LNCaP clone FGC (cell line): ENCODE measurements at places on chromosomes 4 and X.

GRCh38 chr4:72791054-72791453 is 222.0 kb upstream of the ADAMTS3 start:
- no peak for DNase-seq

- DNase-seq, result no peak
These were observed 158.0 kb downstream of the PALLD start for GRCh38 chr4:168654848-168655174.

DNA sequence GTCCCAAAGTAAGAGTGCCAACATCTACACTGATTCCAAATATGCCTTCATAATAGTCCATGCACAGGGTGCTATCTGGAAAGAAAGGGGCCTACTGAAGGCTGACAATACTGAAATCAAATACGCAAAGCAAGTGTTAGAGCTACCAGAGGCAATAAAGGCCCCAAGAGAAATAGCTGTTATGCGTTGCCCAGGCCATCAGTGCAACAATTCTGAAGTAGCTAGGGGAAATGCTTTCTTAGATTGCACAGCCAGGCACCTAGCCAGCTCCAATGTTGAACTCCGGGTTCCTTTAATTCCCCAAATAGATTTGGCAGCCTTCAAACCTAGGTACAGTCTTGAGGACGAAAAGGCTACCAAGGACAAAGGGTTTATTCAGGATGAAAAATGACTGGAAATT is 17.4 kb upstream of the PAPSS1 start:
- DNase-seq, result no peak

GRCh38 chr4:165204462-165204830 is 2.9 kb upstream of the KLHL2 start:
- no peak for DNase-seq

DNA sequence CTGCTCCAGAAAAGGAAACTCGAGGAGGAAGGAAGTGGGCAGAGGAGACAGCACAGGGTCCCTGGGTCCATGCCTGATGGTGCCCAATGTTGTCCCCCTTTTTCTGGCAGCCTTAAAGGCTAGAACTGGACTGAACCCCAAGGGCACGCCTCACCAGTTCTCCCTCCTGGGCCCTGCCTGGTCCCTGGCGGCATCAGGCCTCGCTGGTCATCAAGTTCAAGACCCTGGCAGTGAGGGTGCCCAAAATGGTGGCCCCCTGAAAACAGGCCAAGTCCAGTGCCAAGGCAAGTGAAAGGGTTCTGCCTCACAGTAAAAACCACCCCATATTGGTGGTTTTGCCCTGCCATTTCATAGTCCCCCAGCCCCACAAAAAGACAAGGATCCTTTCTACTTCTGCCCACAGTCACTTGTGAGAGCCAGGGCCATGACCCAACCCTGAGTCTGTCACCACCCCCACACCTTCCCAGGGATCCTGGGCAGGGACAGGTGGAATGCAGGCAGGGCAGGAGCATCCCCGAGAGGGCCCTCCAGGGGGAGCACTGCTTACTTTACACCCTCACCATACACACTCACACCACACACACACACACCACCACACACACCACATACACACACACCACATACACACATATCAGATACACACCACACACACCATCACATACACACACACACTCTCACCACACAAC is 107.6 kb downstream of the DCTD start:
- DNase-seq, result no peak

DNA sequence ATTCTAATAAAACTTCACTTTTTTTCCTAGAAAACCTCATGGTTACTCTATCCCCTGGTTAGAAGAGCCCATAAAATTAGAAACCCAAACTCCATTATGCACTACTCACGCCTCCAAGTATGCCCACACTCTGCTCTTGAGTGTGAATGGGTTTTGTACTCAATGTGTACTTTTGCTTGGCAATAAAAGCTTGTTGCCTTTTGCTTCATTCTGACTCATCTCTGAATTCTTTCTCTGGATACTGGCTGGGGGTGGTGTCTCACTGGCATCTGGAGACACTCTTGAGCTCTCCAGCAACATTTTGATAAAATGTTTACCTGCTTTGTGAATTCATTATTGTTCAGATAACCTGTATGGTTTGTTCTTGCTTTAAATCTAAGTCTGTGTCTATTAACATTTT is 963.3 kb downstream of the TRAM1L1 start:
- DNase-seq, result no peak

- no peak for DNase-seq
These were observed 144.2 kb downstream of the CBR4 start for GRCh38 chr4:168865854-168866253.

- no peak for DNase-seq
These were observed 41.0 kb upstream of the CPEB2 start for GRCh38 chr4:14961292-14961691.

DNA sequence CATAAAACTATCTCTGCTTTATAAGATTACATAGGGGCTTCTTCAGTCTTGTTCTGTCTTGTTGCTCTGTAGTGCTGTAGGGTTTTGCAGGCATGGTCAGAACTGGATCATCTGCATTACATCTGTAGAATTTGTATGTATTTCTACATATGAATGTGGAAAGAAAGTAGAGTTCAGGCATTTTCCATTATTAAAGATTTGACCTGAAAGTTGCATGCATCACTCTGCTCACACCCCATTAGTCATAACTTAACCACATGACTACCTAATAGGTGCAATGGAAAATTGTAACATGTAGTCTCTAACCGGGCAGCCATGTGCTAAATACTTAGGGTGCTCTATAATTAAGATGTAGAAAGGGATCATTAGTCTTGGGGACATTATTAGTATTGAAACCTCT is 45.7 kb upstream of the AGA start:
- no peak for DNase-seq

- DNase-seq, result no peak
These were observed 318.7 kb downstream of the PCDH18 start for GRCh38 chr4:137213372-137214173.

GRCh38 chrX:107629540-107629909 is 1.2 kb downstream of the PRPS1 start:
- DNase-seq, result no peak

DNA sequence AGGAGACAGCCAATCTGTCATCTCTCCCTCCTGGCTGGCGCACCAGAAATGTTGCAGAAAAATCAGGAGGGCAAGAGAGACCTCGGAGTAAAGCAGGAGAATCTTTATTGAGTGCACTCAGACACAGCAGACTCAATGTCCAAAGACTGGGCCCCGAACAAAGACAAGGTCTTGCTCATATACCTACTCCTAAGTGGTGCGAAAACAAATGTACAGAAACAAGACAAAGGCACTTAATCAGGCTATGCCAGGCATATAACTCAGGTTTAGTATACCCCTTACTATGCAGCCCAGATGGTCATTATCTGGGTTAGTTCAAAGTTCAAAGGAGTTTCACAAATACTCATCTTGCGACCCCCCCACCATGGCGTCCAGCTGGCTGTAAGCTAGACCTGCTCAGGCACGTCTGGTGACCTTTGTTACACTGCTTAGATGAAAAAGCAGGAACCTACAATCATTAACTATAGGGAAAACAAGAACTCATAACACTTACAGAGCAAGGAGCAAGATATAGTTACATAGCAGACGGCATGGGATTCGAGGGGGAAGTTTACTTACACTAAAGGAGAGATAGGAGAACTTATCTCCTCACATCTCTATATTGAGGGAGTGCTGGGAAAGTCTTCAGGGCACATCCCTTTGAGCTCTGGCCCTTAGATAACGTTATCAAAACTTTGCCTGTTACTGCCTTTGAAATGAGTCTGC is 27.5 kb downstream of the SULT1E1 start:
- DNase-seq, result no peak

DNA sequence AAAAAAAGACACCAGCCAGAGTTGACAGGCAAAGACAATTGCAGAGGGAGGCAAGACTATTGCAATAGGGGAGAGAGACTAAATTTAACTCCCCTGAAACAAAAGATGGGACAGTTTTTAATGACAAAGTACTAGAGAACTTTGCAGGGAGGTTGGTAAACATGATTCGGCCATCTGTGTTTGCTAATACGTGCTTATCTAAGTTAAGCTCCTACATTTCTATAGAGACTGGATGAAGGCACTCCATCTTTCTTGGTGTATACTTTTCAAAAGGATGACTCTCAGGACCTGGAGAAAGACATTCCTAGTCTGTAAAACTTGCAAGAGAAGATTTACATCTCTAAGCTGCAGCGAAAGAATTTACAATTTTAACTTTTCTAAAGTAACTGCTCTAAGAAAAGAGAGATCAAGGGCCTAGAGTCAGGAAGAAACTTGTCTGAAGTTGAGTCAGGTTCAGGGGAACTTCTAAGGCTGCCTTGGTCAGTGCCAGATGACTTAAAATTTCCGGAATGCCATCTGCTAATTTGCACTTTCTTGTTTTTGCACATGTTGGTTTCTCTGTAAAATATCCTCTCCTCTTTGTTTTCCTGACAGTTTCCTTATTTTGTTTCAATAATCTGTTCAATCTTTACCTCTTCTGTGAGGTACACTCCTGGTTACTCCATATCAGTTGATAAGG is 10.6 kb downstream of the ADAM29 start:
- DNase-seq, result no peak

DNA sequence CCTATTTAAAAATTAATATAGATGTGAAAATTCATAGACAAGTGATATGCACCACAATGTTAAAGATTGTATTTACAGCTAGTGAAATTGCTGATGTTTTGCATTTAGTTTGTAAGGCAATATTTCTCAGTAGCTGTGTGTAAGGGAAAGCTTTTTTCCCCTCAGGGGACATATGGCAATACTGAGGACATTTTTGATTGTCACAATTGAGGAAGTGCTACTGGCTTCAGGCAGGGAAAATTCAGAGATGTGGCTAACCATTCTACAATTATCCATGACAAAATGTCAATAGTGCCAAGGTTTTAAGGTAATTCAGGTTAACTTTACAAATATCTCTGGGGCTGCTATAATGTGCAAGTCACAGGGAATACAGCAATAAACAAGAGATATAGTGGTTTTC is 66.1 kb upstream of the IL15 start:
- DNase-seq, result no peak

DNA sequence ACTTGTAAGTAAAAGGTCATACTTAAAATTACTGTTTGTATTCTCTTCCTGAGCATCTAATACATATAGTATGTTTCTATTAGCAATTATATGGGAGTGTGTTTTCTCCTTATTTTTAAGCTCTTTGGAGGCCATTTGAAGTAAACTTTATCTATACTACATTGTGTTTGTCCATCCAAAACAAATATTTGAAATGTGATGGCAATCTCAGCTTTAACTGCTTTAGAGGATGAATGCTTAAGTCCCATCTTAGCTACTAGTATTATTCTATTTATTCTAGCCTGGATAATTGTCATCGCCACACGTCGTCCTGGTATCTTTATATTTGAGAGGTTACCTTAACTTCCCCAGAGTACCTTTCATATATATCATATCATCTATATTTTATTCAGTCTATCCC is 335.8 kb downstream of the NAF1 start:
- DNase-seq, result peak; percentile 85

- DNase-seq, result no peak
These were observed 100.2 kb downstream of the LNX1 start for GRCh38 chr4:53490965-53491622.

DNA sequence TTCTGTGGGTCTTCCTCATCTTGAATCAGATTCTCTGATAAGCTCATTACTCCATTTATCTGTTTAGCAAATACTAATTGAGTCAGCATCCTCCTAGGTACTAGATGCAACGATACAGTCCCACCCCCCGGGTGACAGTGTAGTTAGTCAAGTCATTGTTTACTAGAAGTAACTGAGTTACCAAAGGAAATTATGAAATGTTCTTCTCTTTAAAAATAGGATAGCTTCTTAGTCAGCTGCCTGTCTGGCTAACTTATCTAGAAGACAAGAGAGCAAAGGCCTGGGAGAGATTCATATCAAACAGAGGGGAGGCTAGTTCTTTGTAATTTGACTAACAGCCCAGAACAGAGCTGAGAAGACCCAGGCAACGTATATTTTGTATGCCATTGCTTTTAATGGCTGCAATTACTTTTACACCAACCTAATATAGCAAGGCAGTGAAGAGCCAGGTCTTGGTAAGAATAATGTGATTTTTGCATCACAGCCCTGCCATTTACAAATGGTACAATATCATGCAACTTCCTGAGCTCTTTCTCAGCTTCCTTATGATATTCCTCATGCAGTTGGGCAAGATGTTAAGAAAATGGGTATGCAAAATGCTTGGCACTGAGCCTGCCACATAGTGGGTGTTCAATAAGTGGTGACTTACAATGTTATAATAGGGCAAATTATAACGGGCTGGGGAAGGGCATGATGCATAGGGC is 149.9 kb downstream of the CHIC2 start:
- no peak for DNase-seq

DNA sequence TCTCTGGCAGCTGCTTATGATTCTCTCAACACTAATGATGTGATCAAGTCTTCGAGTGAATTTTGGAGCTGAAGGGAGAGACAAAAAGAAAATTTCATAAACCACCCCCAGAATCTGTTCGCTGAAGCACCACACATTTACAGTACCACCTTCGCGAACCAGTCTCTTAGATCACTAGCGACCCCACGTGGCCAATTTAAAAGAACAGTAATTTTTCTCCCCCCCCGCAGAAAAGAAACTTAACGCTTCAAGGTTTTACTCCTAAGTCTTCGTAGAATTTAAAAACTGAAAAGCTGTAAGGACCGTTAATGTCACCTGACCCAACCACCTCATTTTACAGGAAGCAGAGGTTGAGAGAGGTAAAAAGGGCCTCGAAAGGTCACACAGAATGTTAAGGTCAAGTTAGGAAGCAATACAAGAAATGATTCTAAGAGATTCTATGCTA is 187.5 kb downstream of the QDPR start:
- DNase-seq, result no peak

GRCh38 chrX:103310555-103311398 is at the start of gene BEX2:
Gene BEX2 (minus strand): TSS chrX:103310990. CDS start chrX:103309976, 1,014 bp downstream.
- DNase-seq, result peak; percentile 44

GRCh38 chr4:173547889-173548288 is 17.9 kb upstream of the HAND2 start:
- no peak for DNase-seq

- no peak for DNase-seq
These were observed 208.9 kb upstream of the ARHGEF9 start for GRCh38 chrX:63993936-63994335.

DNA sequence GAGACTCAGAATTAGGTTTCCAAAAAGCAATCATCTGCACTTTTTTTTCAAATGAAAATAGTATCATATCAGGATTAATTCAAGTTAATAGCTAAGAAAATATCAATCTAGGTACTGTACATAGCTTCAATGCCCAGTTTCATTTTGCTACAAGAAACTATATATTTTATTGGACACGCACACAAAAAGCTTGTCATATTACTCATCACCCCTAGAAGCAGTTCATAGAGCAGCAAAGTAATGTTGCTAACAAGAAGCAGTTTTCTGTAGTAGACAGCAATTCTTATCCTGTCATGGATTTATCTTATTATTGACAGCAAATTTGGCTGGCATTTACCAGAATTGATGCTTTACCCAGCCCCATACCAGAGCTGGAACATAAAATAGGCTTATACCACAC is 52.3 kb upstream of the LSM6 start:
- DNase-seq, result no peak
